ENCODE measurements at places on chromosomes 3 and 15.

DNA sequence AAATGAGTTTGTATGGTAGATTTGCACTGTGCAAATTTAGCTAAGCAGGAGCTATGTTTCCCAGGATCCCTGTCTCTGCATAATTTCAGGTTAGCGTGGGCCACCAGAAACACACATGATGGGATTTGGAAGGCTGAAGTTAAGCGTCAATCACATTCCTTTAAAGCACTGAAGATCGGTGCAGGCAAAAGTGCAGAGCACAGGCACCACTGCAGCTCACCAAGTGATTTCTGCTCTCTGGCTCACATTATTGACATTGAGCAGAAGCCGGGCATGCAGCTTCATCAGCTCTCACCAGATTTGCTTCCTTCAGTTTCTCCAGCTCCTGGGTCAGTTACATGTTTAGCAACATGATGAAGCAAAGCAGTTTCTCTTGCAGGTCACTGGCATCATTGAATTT is 256.4 kb upstream of the TGFBR2 start:
- no peak for DNase-seq

GRCh38 chr3:7977245-7978086 is 524.2 kb upstream of the LMCD1 start:
- DNase-seq, result peak; percentile 18

DNA sequence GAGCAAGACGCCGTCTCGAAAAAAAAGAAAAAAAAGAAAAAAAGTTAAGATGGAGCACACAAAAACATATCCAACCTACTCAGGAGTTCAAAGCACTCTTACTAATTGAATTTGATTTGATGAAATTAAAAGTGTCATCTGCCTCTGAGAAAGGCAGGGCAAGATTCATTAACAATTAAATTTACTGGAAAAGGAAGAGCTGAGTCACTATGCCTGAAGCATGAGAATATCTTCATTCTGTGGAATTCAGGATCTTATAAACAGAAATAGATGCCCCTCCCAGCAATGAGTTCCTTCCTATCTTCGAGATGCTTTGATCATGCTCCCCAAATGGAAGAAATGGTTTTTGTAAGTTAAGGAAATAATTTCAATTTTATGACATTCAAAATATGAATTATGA is 61.0 kb upstream of the ST3GAL6 start:
- DNase-seq, result no peak

- DNase-seq, result no peak
Measured at GRCh38 chr3:70982700-70983140, 600.8 kb downstream of the FOXP1 start.

- no peak for DNase-seq
Measured at GRCh38 chr15:25327686-25328085, 111.1 kb downstream of the UBE3A start.

DNA sequence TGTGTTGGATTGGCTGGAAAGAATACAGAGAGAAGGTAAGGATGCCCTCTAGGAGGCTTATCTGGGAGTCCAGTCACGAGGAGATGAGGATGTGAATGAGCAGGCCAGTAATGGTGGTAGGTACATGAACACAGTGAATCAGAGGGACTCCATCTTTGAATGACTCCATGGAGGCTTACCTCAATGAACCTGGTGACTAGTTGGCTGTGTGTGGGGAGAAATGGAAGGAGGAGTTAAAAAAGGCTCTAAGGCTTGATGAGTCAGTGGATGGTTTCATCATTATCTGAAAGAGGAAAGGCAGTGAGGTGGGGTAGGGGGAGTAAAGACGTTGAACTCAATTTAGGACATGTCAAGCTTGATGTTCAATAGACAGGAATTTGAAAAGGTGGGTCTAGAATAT is 61.1 kb downstream of the KCNAB1 start:
- no peak for DNase-seq

- no peak for DNase-seq
Measured at GRCh38 chr15:25176616-25176923, 221.8 kb downstream of the SNRPN start.

DNA sequence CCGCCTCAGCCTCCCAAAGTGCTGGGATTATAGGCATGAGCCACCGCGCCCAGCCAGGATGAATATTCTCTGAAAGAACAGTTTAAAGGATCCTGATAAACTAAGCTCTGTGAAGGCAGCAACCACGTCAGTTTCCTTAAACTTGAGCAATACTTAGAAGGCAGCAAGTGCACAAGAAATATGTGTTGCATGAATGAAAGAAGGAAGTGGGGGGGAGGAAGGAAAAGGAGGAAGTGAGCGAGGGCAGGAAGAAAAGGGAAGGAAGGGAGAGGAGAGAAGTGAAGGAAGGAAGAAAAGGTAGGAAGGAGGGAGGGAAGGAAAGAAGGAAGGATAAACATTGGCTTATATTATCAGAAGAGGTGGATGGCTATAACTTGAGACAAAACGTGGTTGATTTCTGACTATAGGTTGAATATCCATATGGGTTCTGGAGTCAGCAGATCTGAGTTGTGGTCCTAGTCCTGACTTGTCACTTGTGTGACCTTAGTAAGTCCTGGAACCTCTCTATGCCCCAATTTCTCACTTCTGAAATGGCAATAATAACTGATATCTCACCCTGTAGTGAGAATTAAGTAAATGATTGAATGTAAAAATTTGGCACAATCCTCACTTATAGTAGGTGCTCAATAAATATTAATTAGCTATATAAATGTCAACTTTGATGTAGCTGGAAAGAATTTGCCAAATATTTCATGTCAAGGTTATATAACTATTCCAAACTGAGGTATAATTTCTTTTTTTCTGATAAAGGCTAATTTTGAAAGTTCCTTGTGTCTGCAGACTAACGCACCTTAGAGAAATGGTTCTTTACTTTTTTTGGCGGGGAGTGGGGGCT is 12.0 kb upstream of the SEMA4B start:
- no peak for DNase-seq

DNA sequence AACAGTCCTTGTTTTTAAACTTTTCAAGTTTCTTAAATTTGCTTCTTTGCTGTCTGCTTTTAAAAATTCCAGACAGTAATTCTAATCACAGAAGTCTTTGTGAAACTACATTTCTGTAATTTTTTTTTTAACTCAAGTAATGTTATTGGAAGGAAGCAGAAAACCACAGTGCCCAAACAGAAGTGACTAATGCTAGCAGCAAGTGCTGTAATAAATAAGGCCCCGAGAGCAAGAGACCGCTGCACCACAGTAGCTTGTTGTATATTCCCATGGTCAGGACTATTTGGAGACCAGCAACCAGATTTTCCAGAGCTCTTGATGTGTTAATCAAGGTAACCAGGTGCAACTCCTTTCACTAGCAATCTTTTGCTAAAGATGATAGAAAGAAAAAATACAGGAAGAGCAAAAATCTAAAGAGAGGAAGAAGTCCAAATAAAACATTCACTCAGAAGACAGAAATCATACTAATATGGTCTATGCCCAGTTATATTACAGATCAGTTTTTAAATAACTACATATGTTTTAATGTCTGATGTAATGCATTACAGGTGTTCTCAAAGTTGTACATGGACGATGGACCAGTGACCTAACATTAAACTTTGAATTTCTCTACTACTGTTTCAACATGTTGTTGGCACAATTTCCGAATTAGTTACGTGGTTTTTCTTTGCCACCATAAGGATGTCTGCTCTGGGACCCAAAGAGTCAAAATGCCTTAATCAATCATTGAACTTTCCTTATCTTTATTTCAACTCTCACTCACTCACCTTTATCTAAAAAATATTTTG is 36.4 kb downstream of the WWTR1 start:
- no peak for DNase-seq

- peak; percentile 82 for DNase-seq
Measured at GRCh38 chr3:179452176-179452564, 900 bp upstream of the GNB4 start.

- DNase-seq, result no peak
Measured at GRCh38 chr3:57065588-57065987, 5.1 kb downstream of the SPATA12 start.

DNA sequence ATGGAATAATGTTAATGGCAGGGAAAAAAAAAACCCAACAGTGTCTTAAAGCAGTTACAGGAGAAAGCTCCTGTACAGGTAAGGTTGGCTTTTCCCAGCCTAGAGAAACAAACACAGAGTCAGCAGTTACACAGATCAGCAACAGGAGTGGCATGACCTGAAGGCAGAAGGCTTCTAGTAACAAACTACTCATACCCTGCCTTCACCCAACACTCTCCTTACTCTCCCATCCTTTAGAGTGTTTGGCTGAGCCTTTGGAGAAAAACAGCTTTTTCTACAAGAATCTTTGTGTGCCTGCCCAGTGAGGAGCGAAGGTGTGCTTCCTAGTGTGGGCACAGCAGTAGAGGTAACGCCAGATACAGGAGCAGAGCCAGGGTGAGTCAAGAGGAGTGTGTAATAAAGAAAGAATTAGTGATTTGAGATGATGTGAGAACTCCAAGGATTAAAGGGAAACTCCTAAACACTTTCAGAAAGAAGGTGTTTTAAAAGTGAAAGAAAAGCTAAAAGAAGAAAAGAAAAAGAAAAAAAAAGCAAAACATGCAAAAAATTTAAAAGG is 152.7 kb downstream of the POLR2M start:
- DNase-seq, result no peak

GRCh38 chr15:73964736-73965093 is 27.4 kb downstream of the STOML1 start:
- DNase-seq, result peak; percentile 75

GRCh38 chr3:187210545-187211327 is 13.4 kb downstream of the RTP1 start:
- no peak for DNase-seq

- no peak for DNase-seq
Measured at GRCh38 chr15:82072926-82073537, 27.2 kb upstream of the MEX3B start.

GRCh38 chr3:170044795-170045244 is 7.0 kb downstream of the GPR160 start:
- no peak for DNase-seq

DNA sequence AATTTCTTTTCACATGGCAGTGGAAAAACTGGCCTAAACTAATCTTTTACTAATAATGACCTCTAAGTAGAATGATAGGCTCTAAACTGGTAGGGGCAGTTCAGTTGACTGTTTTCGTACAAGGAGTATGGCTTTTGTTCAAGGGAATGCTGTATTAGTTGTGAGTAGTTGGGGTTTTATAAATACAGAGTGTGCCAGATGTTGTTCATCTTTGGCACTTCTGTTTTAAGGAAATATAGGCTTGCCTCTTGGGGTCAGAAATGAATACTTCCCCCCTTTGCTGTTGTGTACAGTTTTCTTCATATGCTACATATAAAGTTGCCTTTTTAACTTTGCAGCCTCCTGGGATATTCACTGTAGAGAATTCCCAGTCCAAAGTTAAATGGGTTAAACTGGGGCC is 181.0 kb upstream of the CGNL1 start:
- no peak for DNase-seq

GRCh38 chr3:120428924-120429323 is 21.9 kb downstream of the FSTL1 start:
- DNase-seq, result no peak

DNA sequence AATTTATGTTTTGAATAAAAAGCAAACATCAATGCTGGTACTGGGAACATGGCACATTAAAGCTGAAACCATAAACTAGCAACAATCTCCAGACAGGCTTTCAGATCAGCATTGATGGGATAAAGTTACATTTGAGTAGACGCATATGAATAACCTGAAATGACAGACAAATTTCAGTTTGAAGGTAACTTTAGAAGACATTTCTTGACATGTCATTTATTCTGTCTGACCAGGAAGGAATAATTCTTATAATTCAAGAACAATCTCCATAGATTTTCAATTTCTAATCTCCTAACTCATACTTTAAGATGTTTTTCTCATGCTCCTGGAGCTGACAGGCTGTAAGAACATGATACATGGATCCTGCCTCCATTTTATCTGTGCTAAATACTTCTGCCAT is 69.8 kb downstream of the PLCH1 start:
- DNase-seq, result no peak

DNA sequence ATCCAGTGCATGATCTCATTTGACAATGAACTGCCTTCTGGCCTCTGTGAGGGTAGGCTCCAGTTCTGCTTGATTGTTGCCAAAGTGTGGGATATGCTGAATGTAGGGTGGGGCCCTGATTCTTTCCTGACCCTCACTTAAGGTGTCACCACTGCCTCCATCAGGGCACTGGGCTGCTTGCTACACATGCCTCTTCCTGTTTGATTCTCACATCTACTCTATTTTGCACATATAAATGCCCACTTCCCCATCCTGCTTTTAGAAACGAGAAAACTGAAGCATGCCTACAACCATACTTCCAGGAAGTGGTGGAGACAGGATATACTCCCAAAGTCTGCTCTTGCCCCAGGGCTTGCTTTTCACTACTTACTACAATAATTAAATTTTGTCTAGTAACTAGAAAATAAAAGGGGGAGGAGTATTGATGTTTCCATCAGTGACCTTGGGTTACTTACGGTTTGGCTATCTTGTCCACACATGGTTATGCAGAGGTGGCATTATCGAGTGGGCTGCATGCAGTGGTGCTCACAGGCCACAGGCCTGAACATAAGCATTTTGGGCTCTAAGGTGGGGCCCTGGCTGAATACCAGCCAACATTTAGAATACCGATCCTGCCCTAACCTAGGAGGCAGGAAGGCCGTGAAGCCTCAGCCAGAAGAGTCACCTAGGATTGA is 6.7 kb downstream of the ZDHHC3 start:
- no peak for DNase-seq

- no peak for DNase-seq
Measured at GRCh38 chr3:26522919-26523318, 99.7 kb upstream of the LRRC3B start.

DNA sequence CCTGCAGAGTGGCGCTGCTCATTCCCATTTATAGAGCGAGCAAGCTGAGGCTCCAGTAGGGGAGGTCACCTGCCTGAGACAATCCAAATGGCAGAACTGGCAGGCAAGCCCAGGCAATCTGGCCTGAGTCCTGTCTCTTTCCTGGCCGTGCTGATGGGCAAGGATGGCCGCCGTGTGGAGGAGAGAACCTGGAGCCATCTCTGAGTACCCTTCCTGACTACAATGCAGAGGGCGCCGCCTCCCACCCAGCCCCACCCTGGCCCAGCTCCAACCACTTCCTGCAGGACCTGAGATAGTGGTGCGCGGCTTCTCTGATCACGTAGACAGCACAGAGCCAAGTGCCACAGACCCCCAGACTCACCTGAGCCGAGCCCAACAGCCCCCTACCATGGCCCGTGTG is 7.0 kb downstream of the TLR9 start:
- DNase-seq, result no peak

GRCh38 chr15:101141926-101142527 is 109.8 kb downstream of the CHSY1 start:
- no peak for DNase-seq

Data from left kidney (tissue), 8 donors.